ENCODE measurements at places on chromosomes 7 and 10.

- H3K27me3 ChIP-seq, result no peaks in the 10 kb centered on the region
- no peak overlapping the region for H3K27ac ChIP-seq
- DNase-seq, result peak; percentile 26
- H3K36me3 ChIP-seq, result no peaks in the 10 kb centered on the region
- no peak overlapping the region for H3K4me3 ChIP-seq
These were observed 37.2 kb upstream of the PCBD1 start for GRCh38 chr10:70925377-70926225.

DNA sequence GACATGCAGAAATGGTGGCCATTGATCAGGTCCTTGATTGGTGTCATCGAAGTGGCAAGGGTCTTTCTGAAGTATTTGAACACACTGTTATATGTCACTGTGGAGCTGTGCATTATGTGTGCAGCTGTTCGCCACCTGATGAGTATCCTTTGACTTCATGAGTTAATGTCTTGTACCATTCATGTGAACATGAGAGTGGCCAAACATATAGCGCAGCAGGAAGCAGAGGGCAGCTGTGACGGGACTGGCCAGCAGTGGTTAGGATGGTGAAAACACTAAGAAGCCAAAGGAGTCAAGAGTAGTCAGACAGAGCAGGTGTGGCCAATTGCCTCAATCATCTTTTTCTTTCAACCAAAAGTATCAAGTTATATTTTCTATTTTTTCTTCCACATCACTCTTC, 167.4 kb downstream of the IMMP2L start:
- H3K36me3 ChIP-seq, result no peaks in the 10 kb centered on the region
- H3K4me3 ChIP-seq, result no peak overlapping the region
- no peaks in the 10 kb centered on the region for H3K27me3 ChIP-seq
- no peak for DNase-seq
- no peak overlapping the region for H3K27ac ChIP-seq
- no peaks in the 10 kb centered on the region for H3K4me1 ChIP-seq

DNA sequence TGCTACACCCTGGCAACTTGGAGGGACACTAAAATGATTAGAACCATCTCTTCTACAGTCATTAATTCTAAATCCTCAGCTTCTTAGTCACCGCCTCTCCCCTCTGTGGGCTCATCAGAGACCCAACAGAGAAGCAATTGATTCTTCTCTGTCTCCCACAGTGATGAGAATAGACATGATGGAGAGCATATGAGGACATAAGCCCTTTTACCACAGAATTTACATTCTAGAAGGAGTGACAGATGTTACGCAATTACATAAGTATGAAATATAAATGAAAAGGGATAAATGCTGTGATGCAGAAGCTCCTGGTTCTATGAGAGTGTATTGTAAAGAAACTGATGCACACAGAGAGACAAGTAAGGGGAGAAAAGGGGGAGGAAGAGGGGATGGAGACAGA, 18.1 kb upstream of the ABCB5 start:
- no peak overlapping the region for H3K27ac ChIP-seq
- no peak for DNase-seq
- H3K4me3 ChIP-seq, result no peak overlapping the region
- no peaks in the 10 kb centered on the region for H3K27me3 ChIP-seq

DNA sequence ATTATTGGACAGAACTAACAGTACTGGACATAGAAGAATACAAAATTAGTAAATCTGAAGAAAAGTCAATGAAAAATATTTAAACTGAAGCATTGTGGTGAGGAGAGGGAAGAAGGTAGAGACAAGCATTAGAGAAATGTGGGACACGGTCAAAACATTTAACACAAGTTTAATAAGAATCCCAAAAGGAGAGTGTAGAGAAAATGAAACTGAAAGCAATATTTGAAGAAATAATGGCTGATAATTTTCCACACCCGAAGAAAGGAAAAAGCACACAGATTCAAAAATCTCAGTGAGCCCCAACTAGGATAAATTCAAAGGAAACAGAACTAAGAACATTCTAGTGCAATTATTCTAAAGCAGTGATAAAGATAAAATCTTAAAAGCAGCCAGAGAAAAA, 126.4 kb upstream of the LRRTM3 start:
- no peak overlapping the region for H3K27ac ChIP-seq
- no peak overlapping the region for H3K4me3 ChIP-seq
- no peak for DNase-seq
- no peaks in the 10 kb centered on the region for H3K4me1 ChIP-seq
- H3K27me3 ChIP-seq, result no peaks in the 10 kb centered on the region
- H3K36me3 ChIP-seq, result no peaks in the 10 kb centered on the region

DNA sequence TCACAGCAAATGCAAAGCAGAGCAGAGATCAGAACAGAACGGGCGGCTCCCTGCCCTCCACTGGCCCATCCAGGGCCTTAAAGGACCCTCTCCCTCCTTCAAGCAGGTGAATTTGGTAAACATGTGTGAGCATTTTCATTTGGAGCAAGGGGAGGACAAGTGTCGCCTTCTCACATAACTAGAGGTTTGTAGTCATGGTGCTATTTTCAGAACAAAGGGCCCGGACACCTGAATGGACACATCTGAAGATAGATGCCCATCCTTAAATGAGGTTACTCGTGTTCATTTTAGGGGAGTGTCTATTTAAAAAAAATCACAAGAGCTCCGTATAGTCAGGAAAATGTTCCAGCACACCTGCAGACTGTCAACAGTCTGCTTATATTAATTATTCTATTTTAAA, 153.8 kb downstream of the PRKCQ start:
- no peaks in the 10 kb centered on the region for H3K27me3 ChIP-seq
- no peaks in the 10 kb centered on the region for H3K4me1 ChIP-seq
- no peak overlapping the region for H3K27ac ChIP-seq
- DNase-seq, result no peak
- no peak overlapping the region for H3K4me3 ChIP-seq

DNA sequence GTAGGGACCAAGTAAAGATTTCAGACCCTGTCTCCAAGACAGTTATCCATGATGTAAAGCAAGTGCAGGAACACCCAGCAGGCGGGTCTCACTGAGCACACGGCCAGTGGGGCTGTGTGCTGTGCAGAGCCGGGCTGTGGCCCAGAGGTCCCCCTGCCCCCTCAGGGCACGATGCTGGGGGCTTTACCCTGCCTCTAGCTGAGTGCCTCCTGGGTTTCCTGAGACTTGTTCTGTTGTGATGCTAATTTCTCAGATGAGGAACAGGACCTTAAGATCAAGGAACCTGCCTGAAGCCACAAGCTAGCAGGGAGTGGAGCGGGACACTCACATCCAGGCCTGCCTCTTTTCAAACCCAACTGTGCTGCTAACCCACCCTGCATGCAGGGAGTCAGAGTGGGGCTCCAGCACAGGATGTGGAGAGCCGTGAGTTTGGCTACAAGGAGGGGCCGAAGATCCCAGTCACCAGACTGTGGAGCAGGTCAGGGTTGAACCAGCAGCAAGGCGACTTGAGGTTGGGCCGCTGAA, 76.1 kb upstream of the LYZL2 start:
- no peak overlapping the region for H3K27ac ChIP-seq
- H3K4me1 ChIP-seq, result no peaks in the 10 kb centered on the region
- H3K4me3 ChIP-seq, result no peak overlapping the region

DNA sequence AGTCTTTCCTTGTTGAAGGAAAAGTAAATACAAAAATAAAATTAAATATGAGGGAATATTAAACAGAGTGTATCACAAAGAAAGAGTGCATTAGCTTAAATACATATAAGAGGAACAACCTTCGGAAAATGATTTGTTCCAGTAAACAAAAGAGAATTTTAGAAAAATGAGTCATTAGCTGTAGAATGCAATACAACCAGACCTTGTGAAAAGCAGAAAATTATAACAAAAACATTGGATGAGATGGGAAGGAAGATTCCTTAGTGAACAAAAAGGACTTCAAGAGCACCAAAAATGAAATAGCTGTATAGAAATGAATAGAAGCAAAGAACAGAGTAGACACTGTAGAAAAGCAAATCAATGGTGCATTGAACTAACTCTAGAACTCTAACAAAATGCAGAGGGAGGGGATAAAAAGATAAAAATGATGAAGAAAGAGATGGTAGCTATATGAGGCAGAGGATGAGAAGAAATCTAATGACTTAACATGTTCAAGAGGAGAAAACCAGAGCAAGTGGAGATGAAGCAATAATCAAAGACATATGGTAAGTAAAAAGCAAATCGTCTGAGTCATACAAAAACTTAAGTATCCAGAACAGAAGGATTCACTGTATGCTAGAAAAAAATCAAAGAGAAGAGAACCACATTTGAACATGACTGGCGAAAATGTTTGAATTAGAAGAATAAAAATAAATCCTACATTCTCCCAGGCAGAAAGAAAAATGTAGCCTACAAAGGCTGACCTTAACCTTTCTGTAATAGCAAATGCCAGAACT, 190.5 kb downstream of the TMEM26 start:
- no peaks in the 10 kb centered on the region for H3K4me1 ChIP-seq
- H3K4me3 ChIP-seq, result no peak overlapping the region
- DNase-seq, result no peak
- no peaks in the 10 kb centered on the region for H3K36me3 ChIP-seq
- H3K27me3 ChIP-seq, result no peaks in the 10 kb centered on the region

DNA sequence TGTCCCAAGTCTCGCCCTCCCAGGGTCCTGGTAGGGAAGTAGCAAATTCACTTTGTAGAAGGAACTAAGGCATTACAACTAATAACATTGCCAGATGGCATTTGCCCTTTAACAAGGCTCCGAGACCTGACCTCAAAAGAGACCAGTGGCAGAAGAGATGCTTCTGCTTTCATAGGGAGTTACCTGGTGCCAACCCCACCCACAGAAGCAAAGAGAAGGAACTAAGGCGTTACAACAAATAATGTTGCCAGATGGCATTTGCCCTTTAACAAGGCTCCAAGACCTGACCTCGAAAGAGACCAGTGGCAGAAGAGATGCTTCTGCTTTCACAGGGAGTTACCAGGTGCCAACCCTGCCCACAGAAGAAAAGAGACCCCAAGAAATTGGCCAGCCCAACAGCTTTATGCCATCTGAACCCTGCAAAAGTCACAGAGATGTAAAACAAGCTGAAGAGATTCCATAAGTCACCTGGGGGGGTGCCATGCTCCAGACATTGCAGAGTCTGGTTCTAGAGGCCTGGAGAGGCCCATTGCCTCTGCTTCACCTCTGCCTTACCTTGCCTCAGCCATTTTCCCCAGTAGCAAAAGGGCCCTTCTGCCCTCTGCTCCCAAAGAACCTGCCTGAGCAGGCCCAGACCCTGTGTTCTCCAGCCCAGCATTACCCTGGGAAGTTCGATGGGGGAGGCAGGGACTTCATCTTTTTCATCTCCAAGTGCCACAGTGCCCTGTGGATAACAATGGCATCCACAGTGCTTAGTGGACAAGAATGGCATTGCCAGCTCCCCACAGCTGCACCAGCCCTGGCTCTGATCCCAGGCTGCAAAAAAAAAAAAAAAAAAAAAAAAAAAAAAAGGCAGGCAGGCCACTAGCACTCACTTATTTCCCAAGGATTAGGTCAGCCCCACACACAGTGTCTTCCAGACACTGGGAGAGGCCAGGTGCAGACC, 179.5 kb upstream of the PLXNA4 start:
- DNase-seq, result no peak
- H3K36me3 ChIP-seq, result no peaks in the 10 kb centered on the region
- no peak overlapping the region for H3K4me3 ChIP-seq
- H3K27ac ChIP-seq, result no peak overlapping the region
- no peaks in the 10 kb centered on the region for H3K4me1 ChIP-seq

DNA sequence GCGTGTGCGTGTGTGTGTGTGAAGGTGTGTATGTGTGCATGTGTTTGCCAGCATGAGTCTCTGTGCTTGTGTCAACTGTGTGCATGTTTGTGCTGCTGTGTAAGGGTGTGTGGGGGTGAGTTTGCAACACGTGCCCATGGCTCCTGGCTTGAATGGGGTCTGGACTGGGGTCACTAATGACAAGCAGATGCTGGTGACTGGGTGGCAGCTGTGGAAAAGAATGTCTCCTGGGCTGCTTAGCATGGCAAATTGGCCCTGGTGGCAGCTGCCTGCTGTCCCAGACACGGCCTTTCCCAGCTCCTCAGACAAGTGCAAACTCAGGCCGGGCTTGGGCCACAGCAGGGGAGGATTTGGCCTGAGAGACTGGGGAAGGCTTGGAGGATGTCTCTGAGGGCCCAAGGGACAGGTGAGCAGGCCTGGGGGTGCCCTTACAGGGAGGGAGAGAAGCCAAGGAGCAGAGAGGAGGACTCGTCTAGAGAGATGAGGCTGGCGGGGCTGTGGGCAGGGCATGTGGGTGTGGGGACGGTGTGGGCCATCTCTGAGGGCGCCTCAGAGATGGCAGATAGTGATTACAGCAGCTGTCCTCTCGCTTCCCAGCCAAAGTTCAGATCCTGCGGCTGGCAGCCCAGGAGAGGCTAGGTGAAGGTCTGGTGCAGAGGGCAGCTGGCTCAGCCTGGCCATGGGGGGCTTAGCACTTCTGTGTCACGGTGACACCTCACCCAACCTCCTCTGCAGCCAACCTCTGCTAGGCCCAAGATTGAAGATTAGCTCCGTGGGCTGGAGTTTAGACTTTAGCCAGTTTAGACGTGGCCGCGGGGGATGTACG, 1.5 kb downstream of the AQP1 start:
- H3K36me3 ChIP-seq, result no peaks in the 10 kb centered on the region
- no peak for DNase-seq
- peak overlapping the region; percentile 55 for H3K4me3 ChIP-seq
- H3K27ac ChIP-seq, result peak overlapping the region; percentile 40
- no peaks in the 10 kb centered on the region for H3K27me3 ChIP-seq

- H3K27me3 ChIP-seq, result no peaks in the 10 kb centered on the region
- H3K27ac ChIP-seq, result no peak overlapping the region
- no peak for DNase-seq
- no peak overlapping the region for H3K4me3 ChIP-seq
These were observed 26.8 kb upstream of the SMURF1 start for GRCh38 chr7:99170730-99171074.

DNA sequence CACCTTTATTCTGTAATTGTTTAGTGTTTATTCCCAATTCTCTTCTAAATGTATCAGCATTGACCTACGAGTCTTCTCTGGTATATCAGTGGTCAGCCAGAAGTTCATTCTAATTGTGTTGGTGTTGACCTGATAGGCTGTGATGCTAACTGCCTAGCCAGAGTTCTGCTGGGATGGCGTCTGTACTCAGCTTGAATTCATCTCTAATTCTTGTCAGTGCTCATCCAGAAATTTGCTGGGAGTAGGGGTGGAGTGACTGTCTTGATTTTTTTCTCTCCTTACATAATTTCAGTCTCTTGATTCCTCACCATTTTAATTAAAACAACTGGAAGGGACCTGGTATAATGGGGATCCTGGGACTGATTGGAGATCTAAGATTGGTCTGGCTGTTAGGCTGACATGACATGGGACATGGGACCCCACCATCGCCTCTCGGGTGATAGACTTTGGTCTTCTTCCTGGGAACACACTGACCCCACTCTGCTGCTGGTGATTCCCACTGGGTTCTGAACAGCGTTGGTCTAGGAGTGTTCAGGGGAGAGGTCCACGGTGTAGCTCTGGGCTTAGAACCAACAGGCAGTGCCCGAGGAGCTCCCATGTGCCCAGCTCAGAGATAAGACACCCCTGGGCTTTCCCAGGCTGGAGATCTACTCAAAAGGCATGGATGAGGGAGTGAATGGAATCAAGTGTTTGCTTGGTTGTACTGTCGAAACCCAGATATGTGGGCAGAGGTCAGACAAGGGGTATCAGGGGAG, 3.8 kb downstream of the NEURL1 start:
- H3K4me1 ChIP-seq, result no peaks in the 10 kb centered on the region
- no peak overlapping the region for H3K27ac ChIP-seq
- no peak for DNase-seq

Measured in breast epithelium (tissue), 4 donors.